ENCODE measurements at places on chromosomes 12 and 14. TPM values are rescaled to one million over a fixed set of nuclear protein-coding genes. Genes with fewer than 3 reads are reported as not detected.

The PUS1 gene
- polyA plus RNA-seq: 16.7 TPM

The AVPR1A gene
- polyA plus RNA-seq: not detected

The MED13L gene
- polyA plus RNA-seq: 4.5 TPM

The KLRC1 gene
- polyA plus RNA-seq: 0.17 TPM

The NYNRIN gene
- not detected for polyA plus RNA-seq
